ENCODE measurements at places on chromosomes 5 and 9.
A peak's percentile ranks its signal among the peaks of the same experiment; 100 is the strongest.

GRCh38 chr5:447501-447900 is 4.5 kb downstream of the EXOC3 start:
- no peak for DNase-seq

- DNase-seq: no peak
Measured at GRCh38 chr9:129287619-129288305, 109.7 kb upstream of the IER5L start.

- no peak for DNase-seq
Measured at GRCh38 chr5:1806974-1807373, 5.8 kb downstream of the NDUFS6 start.

DNA sequence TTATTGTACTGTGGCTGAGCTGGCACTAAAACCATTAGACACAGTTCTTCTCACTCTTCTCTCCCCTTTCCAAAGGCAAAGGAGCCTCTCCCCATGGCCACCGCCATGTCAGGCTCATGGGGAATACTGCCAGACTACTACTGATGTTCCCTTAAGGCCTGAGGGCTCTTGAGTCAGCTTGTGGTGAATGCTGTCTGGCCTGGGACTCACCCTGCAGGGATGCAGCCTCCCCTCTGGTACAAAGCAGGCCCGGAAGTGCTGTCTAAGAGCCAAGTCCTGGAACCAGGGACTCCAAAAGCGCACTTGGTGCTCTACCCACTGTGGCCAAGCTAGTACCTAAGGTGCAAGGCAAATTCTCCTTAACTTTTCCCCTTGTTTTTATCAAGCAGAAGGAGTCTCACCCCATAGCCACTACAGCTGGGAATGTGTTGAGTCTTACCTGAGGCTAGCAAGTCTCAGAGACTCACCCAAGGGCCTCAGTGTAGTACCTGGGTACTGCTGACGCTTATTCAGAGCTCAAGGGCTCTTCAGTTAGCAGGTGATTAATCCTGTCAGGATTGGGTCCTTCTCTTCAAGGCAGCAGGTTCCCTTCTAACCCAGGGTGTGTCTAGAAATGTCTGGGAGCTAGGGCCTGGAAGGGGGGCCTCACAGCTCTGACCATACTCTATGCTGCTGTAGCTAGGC is 33.2 kb upstream of the C5orf46 start:
- no peak for DNase-seq

- DNase-seq: peak; percentile 91
Measured at GRCh38 chr9:27572918-27573633, at the start of gene C9orf72. Gene C9orf72, minus strand, starts transcription at chr9:27573481. Its CDS starts 6,361 bp downstream, at chr9:27567120.

- no peak for DNase-seq
Measured at GRCh38 chr5:75640395-75640794, 29.1 kb downstream of the ANKDD1B start.

DNA sequence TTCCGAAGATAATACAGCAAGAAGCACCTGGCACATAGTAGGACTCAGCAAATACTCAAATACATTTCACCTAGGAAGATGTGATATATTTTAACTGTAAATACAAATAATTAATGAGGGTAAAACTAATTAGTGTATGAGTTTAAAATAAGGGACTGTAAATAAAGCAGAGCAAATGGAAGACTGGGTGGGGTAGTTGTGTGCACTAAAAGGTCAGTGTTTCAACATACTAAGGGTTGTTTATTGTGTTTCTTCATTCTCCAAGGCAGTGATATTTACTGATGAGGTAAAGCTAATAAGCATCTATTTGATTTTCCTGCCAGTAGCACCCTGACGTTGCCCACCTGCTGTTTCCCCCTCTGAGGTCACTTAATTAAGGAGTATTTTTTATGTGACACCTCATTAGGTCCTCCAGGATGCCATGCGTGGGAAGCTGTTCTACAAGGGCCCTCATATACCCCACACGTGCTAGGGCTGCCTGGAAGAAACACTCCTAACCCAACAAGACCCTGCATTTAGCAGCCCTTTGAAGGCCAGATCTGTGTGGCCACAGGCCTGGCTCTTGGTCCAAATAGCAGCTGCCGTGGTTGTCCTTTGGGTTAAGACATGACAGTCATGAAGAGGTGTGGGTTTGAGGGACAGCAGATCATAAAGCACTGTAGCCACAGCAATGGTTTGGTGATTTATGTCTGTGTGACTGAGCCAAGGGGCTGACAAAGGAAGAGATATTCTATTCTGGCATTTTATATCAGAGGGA is 97.5 kb upstream of the RPS23 start:
- DNase-seq: no peak

DNA sequence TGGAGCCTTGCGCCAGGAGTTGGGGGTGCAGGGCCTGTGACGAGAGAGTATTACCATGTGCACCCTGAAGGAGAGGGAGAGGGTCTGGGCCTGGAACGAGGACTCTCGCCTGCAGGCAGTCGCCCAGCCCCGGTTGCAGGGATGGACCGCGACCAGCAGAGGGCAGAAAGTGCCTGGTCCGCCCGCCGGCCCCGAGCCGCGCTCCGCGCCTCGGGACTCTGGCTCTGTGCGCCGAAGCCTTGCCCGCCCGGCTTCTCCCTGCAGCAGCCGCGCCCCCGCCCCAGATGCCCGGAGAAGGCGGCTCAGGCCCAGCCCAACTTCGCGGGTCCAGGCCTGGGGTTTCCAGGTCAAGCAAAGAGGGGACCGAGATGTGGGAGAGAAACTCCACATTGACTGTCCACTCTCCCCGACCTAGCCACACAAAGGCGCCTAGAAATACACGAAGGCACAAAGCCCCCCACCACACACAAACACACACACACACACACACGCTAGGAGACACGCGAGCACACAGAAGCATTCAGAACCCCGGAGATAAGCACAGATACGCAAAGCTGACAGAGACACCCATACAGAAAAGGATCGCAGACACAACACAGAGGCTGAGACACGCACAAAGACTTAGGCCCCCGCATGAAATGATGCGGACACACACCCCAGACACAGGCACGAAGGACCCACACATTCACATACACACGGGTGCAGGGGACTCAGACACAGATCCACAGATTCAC is 2.0 kb upstream of the LMX1B start:
- peak; percentile 5 for DNase-seq

DNA sequence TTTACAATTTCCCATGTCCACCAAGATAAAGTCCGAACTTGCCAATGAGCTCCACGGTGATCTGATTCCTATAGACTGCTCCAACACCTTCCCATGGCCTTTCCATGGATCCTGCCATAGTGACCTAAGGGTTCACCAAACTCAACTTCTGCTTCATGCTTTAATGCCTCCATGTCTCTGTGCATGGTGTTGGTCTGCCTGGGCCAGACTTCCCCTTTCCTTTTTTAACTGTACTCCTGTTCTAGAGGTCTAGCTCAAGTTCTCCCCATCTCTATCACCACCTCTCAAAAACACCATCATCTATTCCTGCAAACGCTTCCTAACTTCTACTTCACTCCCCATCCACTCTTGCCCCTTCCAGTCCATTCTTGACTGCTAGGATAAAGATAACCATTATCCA is 14.8 kb upstream of the SMARCA2 start:
- no peak for DNase-seq

DNA sequence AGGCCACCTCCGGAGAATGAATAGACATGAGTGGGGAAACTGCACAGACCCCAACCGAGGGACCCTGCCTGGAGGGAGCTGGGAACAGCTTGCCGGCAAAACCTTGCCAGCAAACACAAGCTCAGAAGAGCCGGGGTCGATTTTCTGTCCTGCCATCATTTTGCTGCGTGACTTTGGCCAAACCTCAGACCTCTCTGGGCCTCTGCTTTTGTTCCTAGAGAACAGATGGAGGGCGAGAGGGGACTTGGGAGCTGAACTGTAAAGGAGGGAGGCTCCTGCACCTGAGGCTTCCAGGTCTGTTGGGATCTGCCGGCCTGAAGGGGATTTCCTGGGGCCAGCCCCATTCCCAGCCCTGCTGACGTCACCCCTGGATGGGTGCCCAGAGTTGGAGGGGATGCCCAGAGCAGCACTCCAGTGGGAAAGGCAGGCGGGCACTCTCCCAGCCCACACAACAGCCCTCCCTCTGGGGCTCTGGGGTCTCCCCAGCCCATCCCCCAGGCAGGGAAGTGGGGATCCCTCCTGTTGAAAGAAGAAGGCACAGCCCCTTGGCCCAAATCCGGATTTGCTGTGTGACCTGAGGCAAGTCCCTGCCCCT is 40.4 kb upstream of the SYNPO start:
- DNase-seq: no peak

GRCh38 chr5:51275428-51275827 is 107.8 kb upstream of the ISL1 start:
- no peak for DNase-seq

DNA sequence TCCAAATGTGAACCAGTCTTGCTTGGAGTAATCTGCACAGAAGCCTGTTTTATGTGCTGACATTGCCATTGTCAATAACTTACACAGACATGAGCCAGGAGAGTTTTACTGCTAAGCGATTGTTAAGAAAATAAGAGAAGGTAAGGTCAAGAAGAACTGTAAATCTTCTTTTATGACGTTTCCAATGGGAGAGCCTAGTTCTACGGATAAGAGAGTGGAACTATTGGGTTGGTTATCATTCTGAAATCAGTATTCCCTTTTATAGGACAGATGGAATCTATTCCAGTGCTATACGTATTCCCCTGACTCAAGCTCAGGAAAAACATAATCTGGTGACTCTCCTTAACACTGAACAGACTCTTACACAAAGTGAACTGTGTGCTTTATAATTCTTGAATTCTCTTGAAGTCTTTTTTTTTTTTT is 137.9 kb upstream of the OTULINL start:
- no peak for DNase-seq

GRCh38 chr5:171660434-171660833 is 125.2 kb upstream of the SMIM23 start:
- no peak for DNase-seq

DNA sequence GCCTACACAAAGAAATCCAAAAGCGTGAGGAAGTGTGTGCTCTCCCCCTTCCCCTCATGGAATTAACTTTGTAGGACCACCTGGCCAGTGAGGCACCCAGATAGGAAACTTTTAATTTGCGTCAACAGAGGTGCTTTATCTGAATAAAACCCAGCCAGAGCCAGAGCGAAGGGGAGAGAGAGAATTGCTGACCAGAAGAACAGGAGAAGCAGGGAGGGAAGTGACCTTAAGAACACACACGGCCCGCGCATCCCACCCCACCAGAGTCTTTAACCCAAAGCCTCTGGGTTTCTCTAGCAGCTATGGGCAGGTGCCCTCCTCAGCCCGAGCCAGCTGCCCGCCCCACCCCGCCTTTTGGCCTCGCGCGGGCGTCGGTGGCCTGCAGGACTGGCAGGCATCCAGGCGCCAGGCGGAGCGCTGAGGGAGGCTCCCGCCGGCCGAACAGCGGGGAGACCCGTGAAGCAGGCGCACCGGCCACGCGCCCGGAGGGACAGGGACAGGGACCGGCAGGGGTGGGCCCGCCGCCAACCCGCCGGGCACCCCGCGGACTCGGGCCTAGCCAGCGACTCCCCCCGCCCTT is 580 bp downstream of the ERAP1 start:
- DNase-seq: peak; percentile 61

- peak; percentile 63 for DNase-seq
Measured at GRCh38 chr5:115096034-115096769, 73.5 kb downstream of the TRIM36 start.

DNA sequence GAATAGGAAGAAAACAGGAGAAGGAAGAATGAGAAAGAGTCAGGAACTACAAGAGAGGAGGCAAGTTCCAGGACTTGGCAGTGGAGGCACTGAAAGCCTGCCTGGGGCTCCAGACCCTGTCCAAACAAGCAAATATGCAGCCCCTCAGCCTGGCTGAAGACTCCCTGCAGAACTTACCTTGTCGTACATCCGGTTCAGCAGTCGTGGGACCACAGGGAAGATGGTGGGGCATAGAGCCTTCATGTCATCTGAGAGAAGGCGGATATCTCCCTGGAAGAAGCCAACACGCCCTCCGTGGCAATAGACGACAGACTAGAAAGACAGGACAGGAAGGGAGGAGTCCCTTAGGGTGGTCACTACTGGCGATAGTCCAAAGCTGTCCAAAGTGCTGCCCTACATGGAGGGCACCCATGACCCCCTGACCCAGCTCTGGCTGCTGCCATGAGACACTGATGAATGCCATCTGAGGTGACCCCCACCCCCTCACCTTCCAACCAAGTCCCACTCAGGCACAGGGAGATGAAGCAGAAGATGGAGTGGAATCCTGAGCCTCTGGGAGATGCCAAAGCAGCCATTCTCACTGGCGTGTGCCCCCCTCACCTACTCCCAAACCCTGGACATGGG is 27.7 kb upstream of the MEIKIN start:
- no peak for DNase-seq

DNA sequence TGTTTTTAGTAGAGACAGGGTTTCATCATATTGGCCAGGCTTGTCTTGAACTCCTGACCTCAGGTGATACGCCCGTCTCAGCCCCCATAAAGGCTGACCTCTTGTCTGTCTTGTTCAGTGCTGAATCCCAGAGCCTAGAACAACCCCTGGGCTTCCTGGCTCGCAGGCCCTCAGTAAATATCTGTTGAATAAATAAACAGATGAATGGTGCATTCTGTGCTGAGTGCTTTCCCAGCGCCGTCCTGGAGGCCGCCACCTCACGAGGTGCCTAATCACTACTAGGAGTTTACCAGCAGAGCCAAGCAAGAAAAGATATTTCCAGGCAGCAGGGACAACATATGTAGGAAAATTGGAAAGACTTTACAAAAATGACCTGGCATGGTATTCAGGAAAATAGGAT is 88.5 kb downstream of the SNX24 start:
- DNase-seq: no peak

DNA sequence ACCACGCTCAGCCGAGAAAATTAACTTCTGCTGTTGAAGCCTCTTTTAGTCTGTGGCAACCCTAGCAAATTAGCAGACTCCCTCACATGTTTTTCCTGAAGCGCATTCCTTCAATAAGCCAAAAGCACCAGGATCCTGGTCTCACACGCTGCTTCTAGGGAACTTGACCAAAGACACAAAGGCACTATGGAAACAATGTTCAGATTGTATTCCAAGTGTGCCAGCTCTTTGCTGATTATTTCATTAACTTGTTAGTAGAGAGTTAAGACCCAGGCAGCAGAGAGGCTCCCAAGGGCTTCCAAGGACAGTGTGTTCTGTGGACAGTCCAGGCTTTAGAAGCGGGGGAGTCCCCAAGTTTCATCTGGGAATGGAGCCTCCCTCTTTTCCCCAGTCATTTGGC is 94.4 kb upstream of the BASP1 start:
- DNase-seq: no peak

- no peak for DNase-seq
Measured at GRCh38 chr5:112935675-112936074, 13.6 kb upstream of the REEP5 start.

DNA sequence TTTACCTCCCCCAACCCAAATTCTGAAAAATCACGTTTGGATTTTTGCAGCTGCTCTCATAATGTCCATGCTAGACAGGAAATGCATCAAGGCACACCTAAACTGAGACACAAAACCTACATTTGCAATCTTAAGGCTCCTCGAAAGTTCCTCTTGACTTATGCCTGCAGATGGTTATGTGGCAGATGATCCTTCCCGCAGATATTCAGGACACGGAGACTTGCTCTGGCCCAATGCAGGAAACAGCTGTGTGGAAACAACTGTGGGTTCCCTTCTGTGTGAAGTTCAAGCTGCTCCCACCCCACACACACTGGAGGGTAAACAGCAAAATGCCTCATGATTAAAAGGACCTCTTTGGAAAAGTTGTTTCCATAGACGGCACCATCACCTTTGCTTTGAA is 253.8 kb downstream of the EBF1 start:
- DNase-seq: no peak

GRCh38 chr9:96487949-96488348 is 38.0 kb downstream of the HABP4 start:
- no peak for DNase-seq

GRCh38 chr9:6302417-6302816 is 25.8 kb upstream of the TPD52L3 start:
- no peak for DNase-seq

- DNase-seq: no peak
Measured at GRCh38 chr9:6899274-6899673, 141.5 kb downstream of the KDM4C start.

- DNase-seq: no peak
Measured at GRCh38 chr9:135224921-135225541, 137.6 kb downstream of the OLFM1 start.

All from occipital lobe (tissue), 3 donors.